Lower lobe of right lung (tissue), 2 donors: ENCODE measurements at places on chromosomes 11 and 22. TPM values are rescaled to one million over a fixed set of nuclear protein-coding genes. Genes with fewer than 3 reads are reported as not detected.

Gene NRXN2
- total RNA-seq: 1.7 TPM

Gene POU2AF1
- 3.4 TPM for total RNA-seq

Gene KRTAP5-7
- not detected for total RNA-seq

Gene F2
- total RNA-seq: not detected

Gene CSRP3
- total RNA-seq: not detected

Gene BTG4
- total RNA-seq: 0.38 TPM

Gene ADORA2A
- total RNA-seq: 16.0 TPM

Gene DRD4
- total RNA-seq: 1.3 TPM

Gene CABP7
- not detected for total RNA-seq

Gene CADM1
- total RNA-seq: 149 TPM

Gene IGSF9B
- total RNA-seq: 5.5 TPM

Gene CDC45
- total RNA-seq: 1.4 TPM

Gene IL10RA
- 37.7 TPM for total RNA-seq

Gene TEX54
- total RNA-seq: not detected

Gene ARHGAP8
- total RNA-seq: 18.2 TPM

Gene TEAD1
- total RNA-seq: 51.9 TPM
